ENCODE measurements at places on chromosomes 4 and X.

DNA sequence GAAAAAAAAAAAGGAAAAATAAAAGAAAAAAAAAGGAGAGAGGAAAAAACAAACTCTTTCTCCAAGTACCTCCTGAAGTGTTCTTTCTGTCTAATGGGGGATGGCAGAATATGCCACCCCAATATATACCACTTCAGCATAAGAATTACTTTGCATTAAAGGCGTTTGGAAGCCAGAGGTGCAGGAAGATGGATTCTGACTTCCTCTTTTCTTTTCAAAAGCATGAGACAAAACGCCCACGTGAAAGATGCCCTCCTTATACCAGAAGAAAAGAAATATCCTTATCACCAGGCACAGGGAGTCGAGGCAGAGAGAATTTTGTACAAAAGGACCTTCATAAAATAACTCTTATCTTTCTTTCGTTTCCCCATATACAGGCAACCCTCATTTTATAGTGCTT, 40.9 kb downstream of the COX18 start:
- no peak for DNase-seq

DNA sequence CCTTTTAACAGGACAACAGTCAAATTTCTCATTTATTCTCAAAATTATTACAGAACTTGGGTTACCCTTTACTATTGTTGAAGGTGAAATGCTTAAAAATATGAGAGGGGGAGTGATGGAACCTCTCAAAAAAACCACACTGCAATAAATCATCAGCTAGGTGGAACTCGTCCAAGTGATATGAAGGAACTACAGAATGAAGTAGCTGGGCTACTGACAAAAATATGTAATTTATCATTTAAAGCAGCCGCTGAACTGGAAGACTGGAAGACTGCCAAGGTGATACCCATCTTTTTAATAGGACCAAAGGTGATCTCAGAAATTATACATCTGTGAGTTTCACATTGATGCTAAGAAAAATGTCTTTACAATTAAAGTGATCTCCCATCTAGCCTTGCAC, 597.7 kb upstream of the TENM3 start:
- DNase-seq, result no peak

- no peak for DNase-seq
These were observed 123.0 kb downstream of the RASGEF1B start for GRCh38 chr4:81348778-81349094.

DNA sequence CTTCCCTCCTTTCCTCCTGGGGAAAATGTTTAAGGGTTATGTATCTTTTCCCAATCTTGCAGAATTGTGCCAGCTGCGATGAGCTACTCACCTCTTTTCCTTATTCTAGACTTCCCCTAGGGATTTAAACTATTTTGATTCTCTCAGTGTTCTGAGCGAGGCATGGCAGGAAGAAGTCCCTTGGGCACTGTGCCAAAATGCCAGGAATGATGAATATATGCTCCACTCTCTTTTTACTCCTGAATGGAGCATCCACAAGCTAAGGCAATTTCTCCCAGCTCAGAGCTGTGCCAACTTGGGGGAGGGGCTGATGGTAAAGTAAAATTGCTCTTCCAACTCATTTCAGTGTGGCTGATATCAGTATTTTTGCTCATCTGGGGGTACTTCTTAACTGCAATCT, 4.0 kb upstream of the C4orf17 start:
- DNase-seq, result no peak

GRCh38 chr4:16120720-16121119, 36.9 kb upstream of the PROM1 start:
- DNase-seq, result no peak

DNA sequence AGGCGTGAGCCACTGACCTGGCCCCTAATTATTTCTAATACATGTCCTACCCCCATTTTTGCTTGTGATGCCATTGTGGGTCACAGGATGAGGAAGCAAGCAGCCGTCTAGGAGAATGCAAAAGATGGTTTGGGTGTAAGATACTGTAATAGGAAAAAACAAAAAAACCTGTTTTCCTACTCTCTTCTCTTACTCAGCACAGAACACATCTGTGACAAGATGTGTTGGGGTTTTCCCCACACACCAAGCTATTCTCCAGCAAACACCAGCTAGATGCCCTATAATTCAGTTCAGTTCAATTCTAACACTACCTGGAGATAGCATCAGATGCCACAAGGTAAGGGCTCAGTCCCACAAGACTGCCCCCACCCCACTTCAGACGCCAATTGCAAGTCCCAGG, 15.3 kb upstream of the HPRT1 start:
- DNase-seq, result no peak

DNA sequence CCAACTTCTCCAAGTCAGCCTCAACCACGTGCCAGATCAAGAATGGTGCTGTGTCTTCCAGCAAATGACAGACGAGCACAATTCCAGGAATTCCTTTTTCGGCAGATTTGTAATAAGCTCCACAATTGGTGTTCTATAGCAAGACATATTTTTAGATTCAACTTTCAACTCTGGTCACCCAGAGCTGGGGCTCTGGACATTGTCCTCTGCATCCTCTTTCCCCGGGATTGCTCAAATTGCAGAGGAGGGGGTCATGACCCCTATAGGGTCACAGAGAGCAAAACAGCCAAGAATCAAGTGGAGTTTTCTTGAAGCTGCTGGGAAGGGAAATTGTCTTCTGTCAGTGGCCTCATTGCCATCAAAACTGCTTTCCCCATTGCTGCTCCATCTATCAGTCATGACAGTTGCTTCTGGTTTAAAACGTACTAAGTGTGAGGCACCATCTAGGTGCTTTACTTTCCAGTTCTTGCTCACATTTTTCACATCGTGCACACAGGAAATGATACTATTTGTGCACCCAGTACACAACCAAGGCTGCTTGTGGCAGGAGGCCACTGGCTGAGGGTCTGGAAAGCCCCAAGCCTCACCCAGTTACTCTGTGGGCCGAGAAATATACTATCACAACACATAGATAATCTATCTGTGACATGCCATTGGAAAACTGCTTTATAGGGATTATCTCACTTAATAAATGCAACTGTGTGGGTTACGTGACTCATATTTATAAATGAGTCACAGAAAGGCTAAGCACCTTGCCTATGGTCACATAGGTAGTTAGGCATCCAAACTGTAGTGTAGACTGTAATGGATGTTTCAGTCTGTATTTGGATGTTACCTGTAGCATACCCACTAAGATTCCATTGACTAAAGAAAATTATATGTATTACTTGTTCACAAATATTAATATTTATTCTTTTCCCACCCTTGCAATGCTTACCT, 91.7 kb upstream of the PHOX2B start:
- DNase-seq, result no peak

DNA sequence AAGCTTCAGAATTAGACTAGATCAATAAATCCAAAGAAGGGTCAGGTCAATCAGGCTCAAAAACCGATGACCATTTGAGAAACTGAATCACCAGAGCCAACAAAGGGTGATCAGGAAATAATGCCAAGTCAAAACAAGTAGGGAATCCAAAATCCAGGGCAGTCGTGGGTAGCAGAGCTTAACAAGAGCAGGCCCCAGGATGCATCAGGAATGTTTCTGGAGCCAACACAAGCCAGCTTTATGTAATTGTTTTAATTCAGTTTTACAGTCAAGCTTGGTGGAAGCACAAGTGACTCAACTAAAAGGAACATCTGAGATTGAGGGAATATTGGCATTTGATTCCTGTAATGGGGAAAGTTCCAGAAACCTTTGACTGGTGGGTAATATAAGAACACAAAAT, 237.9 kb upstream of the EDA2R start:
- DNase-seq, result no peak

DNA sequence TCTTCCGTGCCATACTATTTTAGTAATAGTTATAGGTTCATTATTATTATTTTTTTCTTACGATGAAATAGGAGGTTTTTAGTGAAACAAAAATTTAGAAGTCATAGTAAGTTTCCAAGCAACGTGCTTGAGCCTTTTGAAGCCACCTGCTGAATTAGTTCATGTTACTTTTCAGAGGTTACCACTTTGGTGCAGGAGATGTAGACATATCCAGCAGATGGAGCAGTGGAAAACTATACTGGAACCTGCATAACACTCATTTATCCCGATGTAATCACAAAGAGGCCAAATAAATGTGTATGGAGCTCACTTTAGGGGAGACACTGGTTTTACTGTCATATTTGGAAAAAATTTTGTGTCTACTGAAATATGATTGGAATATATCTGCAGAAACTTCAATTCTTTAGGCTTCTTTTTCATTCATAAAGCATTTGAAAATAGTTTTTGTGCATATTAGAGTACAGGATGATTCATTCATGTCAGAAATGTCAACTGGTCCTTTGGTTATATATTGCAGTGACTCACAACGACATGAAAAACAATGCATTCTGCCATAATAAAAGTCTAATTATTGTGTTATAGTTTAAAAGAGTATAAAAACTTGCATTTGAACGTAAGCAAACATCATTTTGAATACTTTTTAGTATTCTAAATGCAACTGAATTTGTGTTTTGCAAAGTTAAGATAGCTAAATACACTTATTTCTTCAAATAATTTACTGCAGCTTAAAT, 2182.9 kb upstream of the TENM3 start:
- no peak for DNase-seq

DNA sequence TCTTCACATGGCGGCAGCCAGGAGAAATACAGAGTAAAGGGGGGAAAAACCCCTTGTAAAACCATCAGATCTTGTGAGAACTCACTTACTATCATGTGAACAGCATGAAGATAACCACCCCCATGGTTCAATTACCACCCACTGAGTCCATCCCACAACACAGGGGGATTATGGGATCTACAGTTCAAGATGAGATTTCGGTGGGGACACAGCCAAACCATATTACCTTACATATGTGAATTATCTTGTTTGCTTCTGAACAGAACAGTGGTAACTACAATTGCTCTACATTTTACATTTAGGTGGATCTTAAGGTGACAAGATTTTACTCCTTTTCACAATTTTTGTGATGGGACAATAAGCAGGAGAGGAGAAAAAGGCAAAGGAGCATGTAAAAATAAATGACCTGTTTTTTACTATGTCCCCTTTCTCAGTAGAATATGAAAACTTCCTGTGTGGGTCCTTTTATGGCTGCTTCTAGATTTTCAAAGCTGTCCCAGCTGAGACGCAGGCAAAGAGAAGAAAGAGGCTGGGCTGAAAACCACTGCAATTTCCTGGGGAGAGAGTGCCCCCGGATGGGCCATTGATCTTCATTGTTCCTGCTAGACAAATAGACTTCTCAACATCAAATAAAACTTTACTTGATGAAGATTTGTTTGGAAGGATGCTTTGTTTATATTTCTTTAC, 45.9 kb upstream of the PGM2 start:
- DNase-seq, result no peak

GRCh38 chr4:121054373-121054772, 18.0 kb downstream of the NDNF start:
- DNase-seq, result no peak

DNA sequence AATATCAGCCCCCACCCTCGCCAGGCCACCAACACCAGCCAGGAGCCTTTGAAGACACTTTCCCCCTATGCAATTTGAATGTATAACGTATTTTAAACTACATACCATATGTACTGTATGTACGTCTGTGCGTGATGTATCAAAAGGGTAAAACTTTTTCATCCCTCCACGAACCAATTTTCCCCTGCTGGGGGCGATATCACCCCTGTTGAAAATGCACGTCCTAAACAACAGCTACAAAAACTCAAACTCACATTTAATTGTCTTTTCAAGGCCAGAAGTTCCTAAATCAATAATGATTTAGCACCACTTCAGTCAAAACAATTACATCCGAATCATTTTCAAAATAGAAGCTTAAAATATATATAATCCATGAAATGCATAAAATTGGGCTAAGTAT, 1.4 kb downstream of the VEGFD start:
- no peak for DNase-seq

DNA sequence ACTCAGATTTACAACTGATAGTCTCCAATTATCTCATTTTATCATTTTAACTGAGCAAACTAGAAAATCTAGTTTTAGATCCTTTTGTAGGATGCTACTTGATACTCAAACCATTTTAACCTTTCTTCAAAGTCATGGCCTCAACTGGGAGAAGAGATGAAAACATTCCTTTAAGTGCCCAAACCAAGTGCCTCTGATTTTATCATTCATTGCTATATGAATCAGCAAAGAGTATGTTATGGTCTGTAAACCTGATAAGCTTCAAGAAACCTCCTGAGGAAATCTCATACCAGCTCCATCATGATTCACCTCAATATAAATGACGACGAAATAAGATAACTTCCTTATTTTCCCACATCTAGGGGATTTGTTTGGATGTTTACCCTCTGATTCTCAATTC, 119.9 kb downstream of the FAM13A start:
- no peak for DNase-seq

DNA sequence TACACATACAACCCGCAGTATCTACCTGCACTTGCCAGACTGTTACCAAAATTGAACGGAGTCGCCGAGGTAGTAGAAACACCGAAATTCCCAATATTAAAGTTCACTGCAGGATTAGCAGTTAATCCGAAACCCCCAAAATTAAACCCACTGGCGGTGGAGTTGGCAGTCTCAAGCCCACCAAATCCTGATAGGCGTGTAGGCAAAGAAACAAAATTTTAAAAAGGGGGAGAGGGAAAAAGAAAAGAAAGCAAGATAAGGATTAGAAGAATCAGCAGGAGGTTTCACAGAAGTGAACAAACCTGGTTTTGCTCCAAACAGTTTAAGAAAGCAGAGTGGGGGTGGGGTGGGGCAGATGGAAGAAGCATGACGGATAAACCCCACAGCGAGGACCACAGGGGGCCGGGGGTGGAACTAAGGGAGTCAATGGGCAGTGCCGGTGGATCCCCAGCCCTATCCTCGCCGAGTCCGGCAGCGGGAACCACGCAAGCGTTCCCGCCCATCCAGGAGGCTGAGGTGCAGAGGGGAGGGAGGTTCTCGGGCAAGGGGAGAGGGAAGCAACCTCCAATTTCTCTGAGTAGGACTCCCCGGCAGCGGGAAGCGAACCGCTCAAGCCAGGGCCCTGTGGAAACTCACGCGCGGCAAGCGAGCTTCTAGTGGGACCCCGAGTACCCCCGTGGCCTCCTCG, 599 bp downstream of the NUP54 start:
- peak; percentile 27 for DNase-seq

DNA sequence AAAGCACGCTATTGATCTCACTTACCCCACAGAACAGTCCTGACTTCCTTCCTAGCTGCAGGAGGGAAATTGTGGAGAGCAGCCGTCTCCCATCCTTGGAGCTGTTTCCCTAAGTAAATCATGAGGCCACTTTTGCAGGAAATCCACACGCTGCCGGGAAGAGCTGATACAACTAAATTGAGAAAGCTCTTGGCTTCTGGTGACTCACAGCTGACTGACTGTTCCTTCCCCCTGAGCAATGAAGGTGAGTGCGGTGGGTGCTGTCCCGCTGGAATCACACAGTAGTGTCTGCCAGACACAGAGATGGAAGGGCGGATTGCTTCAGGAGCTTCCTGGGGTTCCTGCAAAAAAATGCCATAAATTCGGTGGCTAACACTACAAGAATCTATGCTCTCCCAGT, 268.9 kb downstream of the ASMT start:
- no peak for DNase-seq

- no peak for DNase-seq
These were observed 2.4 kb downstream of the PPEF1 start for GRCh38 chrX:18709833-18710232.

DNA sequence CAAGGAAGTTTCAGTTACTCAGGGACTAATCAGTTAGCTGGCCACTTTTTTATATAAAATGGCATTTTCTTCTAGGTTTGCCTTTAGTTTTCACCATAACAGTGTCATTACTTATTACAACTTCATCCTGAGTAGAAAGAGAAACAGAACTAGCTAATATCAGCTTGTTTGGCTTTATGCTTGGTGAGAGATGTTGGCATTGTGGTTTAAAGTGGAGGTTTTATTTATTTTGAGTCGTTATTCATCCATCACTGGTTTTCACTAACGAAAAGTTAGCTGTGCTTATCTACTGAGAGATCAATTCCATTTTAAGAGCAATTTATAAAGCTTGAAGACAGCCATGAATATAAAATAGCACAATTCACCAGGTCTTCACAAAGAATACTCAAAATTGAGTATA, 714.5 kb downstream of the GRID2 start:
- no peak for DNase-seq

All from GM04504 (cell line).